ENCODE measurements at places on chromosomes 1 and 21. TPM values are rescaled to one million over a fixed set of nuclear protein-coding genes. Genes with fewer than 3 reads are reported as not detected.

DNA sequence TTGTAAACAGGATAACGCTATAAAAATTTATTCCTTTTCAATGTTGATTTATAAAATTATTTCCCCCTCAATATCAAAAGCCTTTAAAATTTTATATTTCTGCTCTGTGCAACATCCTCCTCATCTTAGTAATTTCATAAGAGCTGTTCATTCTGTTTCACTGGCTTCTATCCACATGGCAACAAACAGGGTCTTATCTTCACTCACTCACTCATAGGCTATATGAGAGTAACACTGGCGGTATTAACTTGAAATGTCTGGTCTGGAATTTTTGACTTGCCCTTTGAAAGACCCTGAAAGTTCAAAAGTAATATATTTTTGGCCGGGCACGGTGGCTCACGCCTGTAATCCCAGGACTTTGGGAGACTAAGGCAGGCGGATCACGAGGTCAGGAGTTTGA is 77.4 kb upstream of the KRTAP11-1 start:
- no peak for DNase-seq

- DNase-seq, result peak; percentile 41
Observed at GRCh38 chr1:53172426-53173128, 24.0 kb upstream of the CPT2 start.

The ANGPTL7 gene
- total RNA-seq, result 1.00 TPM

The LAMB3 gene
- 147 TPM for total RNA-seq

DNA sequence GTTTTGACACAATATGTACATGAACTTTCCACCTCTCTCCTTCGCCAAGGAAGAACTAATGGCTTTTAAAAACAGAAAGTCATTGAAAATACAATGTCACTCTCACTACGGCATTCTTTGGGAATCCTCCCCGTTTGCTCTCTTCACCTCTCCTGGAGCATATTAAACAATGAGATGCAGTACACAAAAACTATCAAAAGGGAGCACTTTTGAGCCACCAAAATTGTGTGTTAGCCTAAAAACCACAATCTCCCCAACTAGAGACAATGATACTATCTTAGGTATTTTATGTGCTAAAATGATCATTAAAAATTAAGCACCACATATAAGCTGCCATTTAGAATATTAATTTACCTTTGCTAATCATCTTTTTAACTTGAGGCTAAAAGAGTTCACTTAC is 425.5 kb downstream of the KCTD3 start:
- no peak for DNase-seq

- DNase-seq, result peak; percentile 73
Observed at GRCh38 chr1:167083066-167083665, 7.0 kb downstream of the GPA33 start.

DNA sequence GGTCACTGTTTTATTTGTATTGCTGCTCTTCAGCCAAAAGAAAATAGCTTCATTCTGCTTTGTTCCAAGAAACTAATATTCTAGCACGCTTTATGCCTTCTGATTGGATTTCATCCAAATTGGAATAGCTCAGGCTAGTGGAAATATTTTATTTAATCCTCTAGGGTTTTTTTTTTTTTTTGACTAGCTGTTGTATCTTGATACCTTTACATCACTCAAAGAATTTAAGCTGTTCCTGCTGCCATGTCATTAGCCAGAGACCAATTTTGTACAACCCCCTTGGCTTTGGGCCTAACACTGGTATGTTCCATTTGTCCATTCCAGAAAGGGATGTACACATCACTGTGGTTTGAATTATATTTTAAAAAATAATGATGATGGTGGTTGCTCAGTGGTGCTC is 103.0 kb downstream of the DISC1 start:
- DNase-seq, result no peak

GRCh38 chr1:51792864-51793263 is 85.7 kb downstream of the NRDC start:
- DNase-seq, result no peak
